ENCODE measurements at places on chromosomes 11 and 22.

DNA sequence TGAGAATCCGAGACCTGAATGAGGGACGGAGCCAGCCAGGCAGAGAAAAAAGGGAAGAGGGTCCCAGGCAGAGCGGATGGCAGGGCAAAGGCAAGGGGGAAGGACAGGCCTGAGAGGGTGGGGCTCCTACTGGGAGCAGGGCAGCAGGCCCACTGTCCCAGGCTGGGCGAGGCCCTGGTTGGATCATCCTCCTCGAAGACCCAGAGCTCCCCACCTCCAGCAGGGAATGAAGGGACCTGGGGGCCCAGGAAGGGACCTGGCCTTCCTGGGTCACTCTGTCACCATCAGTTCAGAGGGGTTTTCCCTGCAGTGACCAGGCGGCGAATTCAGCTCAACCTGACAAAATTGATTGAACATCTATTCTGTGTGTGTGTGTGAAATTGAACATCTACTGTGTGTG is 4.0 kb downstream of the CD5 start:
- no peak for DNase-seq

DNA sequence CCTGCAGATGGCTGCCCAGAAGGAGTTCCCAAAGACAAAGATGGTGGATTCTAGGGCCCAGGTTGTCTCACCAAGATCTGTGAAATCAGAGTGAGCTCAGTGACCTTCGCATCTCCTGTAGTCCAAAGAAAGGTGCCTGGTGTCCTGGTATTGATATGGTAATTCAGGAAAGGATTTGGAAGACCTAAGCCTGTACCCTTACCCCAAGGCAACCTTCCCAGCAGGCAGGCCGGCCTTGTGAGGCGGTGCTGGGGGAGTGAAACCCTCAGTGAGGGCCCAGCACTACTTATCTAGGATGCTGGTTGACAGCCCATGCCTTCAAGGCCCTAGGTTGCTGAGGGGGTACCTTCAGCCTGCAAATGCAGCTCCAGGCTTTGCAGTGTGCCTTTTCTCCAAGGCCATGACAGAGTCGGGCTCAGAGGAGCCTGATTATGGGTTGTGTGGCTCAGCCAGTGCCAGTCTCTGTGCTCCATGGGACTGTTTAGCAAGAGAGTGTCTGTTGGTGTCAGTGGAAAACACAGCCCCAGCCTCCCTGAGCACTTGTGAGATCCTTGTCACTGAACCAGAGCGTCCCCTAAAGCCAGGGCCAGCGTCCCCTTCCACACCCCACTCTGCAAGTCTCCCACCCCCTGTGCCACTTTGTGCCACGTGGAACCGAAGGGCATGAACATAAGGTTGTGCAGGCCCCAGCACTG is 72.8 kb upstream of the MYOD1 start:
- no peak for DNase-seq

DNA sequence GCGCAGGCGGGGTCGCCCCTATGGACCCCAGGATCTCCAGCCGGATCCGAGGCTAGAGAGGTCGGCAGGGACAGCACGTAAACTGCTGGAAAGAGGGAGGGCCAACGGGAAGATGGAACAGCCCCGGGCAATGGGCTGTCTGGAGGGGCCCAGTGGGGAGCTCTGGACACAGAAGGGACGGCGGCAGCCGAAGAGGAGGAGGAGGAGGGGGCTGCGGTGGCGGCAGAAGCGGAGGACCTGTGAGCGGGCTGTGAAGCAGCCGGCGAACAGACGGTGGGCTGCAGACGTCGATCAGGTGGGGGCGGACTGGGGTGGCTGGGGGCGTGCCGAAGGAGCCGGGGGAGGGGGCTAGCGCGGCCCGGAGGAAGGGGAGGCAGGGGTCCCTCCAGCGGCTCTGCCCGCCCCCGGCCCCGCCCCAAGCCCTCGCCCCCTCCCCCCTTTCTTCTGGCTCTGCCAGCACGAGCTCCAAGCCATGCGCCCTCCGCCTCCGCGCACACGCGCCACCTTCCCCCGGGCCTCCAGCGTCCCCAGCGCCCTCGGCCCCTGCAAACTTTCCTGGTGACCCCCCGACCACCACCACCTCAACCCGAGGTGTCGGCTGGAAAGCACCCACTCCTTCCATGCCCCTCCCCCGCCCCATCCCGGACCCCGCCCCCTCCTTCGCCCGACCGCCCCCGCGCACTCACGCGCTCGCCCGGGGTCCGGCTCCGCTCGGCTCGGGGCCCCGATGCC is 432 bp downstream of the TNKS1BP1 start:
- no peak for DNase-seq

- DNase-seq = no peak
Observed at GRCh38 chr11:46436113-46436512, 44.5 kb upstream of the CHRM4 start.

- no peak for DNase-seq
Observed at GRCh38 chr22:45528046-45528445, 25.4 kb downstream of the FBLN1 start.

DNA sequence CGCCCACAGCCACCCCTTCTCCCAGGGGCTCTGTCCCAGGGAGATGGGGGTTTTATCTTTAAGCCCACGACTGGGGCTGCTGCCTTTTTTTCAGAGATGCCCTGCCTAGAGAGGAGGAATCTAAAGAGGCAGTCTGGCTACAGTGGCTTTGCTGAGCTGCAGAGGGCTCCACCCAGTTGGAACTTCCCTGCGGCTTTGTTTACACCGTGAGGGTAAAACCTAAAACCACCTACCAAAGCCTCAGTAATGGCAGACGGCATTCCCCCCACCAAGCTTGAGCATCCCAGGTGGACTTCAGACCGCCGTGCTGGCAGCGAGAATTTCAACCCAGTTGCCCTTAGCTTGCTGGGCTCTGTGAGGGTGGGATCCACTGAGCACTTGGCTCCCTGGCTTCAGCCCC is 535.8 kb downstream of the NELL1 start:
- DNase-seq = no peak

DNA sequence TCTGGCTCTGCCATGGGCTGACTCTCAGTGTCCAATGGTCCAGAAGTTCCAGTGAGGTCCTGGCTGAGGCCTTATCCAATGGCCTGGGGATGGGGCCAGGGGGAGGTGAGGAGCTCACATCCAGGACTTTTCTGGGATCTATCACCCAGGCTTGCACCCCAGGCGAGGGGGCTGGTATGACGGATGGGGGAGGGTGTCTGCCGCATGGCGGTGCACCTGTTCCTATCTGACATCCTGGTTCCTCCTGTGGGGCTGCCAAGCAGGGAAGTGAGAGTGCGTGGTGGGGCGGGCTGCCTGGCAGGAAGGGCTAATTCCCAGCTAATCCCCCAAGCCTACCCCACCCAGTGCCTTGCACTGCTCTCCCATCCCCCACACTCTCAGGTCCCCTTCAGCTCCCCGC is 102.1 kb downstream of the NECTIN1 start:
- DNase-seq = no peak

- DNase-seq = no peak
Observed at GRCh38 chr22:19174106-19175025, 4.2 kb downstream of the SLC25A1 start.

DNA sequence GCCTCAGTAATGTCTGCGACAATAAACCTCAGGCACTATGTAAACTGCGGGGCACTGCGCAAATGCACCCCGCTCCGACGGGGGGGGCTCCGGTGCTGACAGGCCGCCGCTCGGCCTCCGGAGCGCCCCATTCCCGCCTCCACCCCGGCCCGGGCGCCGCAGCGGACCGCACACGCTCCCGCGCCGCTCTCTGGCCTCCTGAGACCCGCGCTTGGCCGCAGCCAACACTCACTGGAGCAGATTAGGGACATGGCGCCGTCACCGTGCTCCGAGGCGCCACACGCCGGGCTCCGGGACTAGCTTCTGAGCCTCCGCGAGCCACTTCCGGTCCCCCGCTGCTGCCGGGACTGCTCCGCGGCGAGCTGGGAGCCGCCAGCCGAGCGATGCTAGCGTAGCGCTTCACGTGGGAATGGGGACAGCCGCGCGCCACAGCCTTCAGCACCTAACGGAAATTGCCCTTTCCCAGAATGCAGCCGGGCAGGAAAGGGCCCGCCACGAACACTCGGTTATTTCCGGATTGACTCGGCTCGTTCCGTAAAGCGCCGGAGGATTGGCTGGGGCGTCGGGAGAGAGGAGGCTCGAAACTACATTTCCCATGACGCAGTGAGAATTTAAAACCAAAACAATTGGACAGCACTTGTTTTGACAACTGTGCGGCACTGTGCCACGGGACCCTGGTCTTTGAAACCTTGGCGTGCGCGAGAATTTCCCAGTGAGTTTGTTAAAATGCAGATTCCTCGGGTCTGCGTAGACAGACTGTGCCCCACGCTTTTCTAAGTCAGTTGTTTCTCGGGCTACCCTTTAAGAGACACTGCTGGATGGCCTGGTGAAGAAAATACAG is at the start of gene PRPF19:
TSS of gene PRPF19 (minus strand) at position 454 of the 841 bp plus-strand sequence. CDS start at position 251, 203 bp downstream.
- peak; percentile 100 for DNase-seq

DNA sequence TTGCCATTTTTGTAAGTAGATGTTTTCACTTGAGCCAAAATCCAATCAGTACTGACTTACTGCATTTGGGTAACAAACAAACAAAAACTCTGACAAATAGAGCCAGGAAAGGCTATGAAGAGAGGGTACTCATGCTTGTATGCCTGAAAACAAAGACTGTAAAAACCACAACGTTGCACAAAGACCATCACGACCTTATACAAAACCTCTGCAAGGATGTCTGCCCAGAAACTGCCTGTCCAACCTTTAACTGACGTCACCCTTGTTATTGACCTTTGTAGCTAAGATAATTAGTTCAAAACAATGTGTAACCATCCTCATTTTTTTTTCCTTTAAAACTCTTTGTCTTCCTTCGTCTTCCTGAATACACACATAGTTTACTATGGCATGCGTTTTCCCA is 804 bp upstream of the CREBZF start:
- DNase-seq = no peak

DNA sequence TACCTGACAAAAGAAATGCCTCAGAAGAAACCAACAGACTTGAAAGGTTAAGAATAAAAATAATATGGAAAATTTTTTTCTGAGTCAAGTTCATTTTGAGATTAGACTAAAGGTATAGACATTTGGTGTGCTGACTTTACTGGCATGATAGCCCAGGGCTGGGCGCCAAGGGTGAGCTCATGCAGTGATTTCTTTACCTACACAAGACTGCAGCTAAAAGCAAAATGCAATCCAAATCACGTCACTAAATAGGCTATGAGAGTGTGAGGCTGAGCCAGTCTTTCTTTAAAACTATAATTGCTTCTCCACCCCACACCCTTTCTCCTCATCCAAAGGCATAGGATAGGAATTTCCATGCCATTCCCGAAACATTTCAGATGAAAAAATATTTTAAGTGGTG is 196.5 kb downstream of the FAM76B start:
- no peak for DNase-seq

Data from effector memory CD8-positive, alpha-beta T cell (primary cell).